ENCODE measurements at places on chromosomes 16 and 17.

- DNase-seq, result peak; percentile 11
These were observed 23.1 kb upstream of the MAP3K14 start for GRCh38 chr17:45339646-45340605.

DNA sequence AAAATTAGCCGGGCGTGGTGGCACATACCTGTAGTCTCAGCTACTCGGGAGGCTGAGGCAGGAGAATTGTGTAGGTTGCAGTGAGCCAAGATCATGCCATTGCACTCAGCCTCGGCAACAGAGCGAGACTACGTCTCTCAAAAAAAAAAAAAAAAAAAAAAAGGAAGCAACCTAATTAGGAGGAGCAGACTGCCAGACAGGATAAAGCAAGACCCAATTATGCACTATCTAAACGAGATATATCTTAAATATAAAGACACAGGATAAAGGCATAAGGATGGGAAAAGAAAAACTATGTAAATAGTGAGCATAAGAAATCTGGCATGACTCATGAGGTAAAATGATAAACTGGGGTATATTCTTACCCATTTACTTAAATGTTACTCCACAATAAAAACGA, 4.9 kb downstream of the TXNDC11 start:
- no peak for DNase-seq

- no peak for DNase-seq
These were observed 3.4 kb downstream of the MNT start for GRCh38 chr17:2397247-2398171.

DNA sequence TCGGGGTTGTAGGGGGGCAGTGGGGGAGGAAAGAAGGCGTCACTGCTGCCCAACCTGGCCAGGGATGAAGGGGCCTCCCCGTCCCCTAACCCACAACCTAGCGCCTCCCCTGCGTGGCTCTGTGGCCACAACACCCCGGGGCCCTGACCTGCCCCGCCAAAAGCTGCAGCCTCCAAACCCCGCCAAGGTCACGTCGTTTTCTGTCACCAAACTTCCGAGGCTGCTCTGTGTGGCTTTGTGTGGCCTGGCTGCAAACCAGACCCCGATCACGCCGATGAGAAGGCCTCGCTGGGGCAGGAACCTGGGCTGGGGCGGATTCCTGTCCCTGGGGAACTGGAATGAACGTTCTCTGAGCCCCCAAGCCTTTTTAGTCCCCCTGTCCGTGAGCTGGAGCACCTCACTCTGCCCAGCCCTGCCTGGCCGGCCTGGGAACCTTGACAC, 30.5 kb upstream of the CIBAR2 start:
- no peak for DNase-seq

DNA sequence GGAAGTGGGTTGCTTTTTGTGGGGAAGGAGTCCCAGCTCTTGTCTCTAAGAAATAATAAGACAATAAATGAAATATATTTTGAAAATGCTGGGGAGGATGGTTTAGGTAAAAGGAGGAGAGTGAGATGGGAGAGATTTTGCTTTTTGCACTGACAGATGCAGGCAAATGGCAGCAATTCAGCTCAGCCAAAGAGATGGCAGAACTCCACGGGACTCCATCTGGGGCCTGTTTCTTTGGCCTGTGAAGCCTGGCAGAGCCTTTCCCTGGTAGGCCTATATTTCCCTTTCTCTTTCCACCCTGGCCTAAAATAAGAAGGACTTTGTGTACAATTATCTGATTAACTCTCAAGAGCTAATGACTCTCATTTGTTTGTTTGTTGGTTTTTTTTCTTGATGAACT, 1525.1 kb downstream of the CDH11 start:
- no peak for DNase-seq

DNA sequence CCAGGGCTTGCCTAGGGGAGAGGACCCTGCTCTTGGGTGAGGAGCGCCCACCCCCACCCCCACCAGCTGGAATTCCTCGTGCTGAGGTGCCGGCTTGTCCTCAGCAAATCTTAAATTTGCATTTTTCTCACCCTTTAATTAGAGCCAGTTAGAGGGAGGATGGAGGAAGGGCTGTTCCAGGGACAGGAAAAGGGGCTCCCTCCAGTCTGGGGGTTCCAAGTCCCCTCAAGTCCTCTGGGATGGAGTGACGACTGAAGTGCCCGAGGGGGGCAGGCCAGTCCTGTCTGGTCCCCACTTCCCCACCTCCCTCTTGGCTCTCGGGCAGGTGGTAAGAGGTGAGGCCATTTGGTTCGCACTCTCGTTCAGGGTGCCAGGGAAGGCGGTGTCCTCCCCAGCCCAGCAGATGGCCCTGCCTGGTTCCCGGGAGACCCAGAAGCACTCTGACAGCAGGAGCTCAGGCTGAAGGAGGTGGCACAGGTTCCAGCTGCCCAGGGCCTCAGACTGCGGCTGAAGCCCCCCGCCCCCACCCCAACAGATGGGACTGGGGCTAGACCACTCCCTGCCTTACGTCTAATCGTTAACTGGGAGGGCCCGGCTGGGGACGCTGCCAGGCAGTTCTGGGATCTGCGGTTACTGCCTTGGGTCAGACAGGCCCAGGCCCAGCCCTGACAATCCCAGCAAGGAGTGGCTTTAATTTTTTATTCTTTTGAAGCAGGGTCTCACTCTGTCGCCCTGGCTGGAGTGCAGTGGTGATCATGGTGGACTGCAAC, 2.2 kb downstream of the RAB26 start:
- DNase-seq, result peak; percentile 81

- DNase-seq, result peak; percentile 56
These were observed 246.6 kb upstream of the RPL38 start for GRCh38 chr17:73956595-73957465.

DNA sequence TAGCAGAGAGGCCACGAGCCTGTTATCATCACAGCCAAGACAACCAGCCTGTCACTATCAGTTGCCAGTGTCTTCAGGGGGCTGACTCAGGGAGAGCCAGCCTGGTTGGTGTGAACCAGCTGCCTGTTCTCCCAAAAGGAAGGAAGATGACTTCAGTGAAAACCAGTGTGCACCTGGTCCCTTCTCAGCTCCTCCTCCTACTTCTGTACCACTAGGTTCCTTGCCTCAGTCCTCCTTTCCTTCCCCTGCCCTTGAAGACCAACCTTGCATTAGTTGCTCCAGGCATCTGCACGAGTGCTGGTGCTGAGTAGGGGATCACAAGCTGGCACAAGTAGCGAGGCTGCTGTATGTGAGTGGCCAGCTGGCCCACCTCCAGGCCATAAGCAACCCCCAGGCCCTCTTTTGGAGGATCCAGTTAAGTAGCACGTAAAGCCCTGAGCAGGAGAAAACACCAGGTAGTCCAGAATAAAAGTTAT, 8.5 kb downstream of the TUBG1 start:
- DNase-seq, result no peak

GRCh38 chr16:89422527-89422904, 67.8 kb downstream of the ANKRD11 start:
- no peak for DNase-seq

GRCh38 chr17:78722246-78722761, 59.8 kb downstream of the CYTH1 start:
- no peak for DNase-seq

DNA sequence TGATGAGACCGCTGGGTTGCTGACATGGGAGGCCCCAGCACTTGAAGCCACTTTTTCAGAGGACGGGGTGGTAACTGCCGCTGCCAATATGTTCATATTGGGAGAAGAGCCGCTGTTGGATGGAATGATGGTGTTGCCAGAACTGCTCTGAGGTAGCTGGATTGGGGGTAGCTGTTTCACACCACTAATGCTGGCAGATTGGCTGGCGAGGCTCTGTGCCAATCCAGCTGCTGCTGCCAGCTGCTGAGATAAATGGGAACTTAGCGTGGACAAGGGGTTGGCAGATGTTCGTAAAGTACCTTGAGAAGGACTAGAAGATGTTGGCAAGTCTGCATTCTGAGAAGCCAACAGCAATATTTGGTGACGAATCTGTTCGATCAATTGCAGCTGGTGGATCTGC, 10.0 kb downstream of the SALL1 start:
- DNase-seq, result no peak

DNA sequence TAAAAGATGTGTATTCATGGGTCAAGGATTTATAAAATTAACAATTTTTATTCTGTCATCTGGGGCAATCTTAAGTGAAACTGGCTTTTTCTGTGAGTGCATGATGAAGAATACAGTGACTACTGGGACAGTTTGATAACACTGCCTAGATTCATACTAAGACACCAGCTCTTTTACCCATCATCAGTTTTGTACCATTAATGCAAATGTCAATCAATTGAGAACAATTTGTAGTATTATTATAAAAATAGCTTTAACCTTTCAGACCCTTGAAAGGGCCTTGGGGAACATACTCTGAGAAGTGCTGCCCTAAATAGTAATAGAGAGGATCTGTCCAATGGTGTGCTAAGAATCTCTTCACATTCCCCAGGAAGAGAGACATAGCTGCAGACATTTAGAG, 45.4 kb upstream of the PSMD11 start:
- no peak for DNase-seq
